ENCODE measurements at places on chromosomes 1 and 21.
A peak's percentile ranks its signal among the peaks of the same experiment; 100 is the strongest.

GRCh38 chr1:193408782-193409293 is 222.4 kb upstream of the B3GALT2 start:
- DNase-seq, result no peak

DNA sequence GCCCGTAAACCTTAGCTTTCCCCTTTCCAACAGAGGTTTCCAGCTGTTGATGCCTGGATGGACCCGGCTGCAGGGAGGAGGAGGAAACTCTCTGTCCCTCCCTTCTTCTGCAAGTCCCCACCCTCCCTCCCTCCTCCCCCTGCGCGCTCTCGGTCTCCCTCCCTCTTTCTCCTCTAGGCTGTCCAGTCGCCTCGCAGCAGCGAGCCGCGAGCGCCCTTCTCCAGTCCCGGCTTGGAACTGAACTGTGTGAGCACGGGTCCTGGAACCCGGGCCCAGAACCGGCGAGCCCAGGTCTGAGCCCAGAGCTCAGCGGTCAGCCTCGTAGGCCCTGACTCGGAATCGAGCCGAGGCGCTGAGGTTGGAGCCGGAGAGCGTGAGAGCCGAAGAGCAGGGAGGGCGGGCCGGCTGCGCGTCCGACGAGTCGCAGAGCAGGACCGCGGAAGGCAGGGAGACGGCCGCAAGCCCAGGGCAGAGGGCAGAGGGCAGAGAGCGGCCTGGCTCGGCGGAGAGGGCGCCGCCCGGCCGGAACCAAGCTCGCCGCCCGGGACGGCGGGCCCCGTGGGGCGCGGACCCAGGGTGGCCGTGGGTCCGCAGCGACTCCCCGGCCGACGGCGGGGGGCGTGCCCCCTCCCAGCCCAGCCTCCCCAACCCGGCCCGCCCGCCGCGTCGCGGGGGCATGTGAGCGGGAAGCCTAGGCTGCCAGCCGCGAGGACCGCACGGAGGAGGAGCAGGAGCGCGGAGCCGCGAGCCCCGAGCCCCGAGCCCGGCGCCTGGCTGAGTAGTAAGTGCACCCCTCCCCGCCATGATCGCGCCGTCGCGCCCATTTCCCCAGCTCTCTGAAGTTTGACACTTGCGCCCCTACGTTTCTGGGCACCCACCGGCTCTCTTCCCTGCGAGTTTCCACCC is at the start of gene SOX13:
TSS of gene SOX13 (plus strand) at position 185 of the 906 bp plus-strand sequence. CDS start 39,801 bp downstream, outside the sequence.
- DNase-seq, result no peak

- no peak for DNase-seq
These were observed 1.7 kb upstream of the KCNE2 start for GRCh38 chr21:34362136-34362444.

DNA sequence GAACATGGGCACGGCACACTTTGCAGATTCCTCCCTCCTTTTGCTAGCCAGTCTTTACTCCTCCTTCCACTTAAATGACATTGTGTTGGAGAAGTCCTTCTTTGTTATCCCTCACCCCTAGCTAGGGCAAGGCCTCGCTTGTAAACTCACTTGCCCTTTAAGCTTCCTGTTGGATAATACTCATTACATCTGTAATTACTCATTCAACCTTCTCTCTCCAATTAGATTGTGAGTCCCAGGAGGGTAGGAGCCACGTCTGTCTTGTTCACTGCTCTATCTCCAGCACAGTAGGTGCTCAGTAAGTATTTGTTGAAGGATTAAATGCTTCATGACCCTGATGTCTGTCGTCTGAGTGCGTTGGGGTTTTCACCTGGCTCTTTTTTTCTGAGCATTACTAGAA is 98.7 kb upstream of the USP24 start:
- DNase-seq, result no peak

DNA sequence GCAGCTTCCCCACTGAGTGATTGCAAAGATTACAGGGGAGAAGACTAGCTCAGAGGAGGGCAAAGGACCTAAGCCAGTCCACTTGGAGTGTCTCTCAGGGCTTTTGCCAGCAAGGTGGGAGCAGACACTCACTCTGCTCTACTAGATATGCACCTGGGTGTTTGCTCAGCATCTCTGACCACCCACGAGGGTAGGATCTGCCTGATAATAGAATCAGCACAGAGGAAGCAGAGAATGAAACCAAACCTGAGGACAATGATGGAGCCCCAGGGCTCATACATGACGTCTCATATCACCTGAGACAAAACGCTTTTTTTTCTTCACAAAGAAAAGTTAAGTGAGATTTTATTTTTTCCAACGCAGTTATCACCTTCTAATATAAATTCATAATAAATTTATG is 79.4 kb downstream of the RRAGC start:
- DNase-seq, result no peak

DNA sequence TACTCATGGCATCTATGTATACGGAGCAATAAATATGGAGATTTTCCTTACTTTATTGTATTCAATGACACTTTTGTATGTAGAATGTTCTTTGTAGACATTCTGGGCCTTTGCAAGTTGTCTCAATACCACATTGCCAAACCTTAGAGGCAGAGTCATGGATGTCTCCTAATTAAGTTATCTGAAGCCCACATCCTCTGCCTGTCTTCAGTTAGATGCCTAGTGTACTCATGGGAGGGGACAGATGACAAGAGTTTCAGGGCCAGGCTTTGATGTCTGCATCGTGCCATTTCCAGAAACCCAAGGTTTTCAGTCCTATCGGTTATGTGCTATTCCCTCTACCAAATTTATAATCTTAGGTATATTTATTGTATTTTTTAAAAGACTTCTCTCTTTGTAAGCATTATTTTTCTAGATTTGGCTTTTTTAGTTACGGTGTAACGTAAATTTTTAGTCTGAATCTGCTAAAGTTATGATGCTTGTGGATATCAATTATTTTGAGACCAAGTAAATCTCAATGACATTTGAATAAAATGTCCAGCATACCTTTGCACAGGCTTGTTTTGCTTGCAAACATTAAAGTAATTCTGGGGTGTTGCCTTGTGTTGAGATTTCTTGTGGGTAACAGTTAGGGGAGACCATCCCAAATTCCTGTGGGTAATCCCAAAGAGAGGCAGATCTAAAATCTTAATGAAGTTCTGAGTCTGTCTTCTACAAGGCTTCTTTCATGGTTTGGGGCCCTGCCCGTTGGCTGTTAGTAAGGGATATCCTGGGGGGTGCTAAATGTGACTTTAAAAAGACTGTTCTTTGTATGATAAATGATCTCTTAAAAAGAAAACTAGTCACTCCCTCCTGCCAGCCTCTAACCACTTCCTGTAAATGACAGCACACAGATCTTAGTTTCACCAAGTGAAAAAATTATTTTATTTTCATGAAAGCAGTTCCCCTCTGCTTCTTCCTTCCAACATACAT is 8.0 kb upstream of the MACF1 start:
- peak; percentile 43 for DNase-seq

DNA sequence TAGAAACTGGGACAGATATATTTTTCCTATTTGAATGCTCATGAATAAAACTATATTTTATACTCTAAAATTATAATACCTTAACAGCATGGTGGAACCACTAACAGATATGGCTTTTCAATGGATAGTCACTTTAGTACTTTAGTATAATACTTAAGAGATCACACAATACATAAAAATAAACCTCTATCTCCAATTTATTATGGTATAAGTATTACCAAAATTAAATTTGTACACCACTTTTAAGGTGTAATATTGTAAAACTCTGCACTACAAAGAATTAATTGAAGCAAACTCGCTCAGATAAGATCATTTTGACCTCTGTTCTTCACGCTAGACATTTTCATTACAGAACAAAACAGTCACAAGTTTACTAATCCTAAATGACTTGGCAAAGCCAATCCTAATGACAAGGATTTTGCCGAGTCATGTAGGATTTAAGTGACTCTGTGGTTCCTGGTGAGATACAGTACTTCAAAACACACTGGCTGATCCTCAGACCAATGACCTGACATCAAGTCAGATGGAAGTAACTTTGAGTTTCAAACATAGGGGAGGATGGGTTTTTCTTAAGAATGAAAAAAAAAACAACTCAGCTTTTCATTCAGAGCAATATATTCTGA is 200.6 kb downstream of the SMYD3 start:
- DNase-seq, result no peak

DNA sequence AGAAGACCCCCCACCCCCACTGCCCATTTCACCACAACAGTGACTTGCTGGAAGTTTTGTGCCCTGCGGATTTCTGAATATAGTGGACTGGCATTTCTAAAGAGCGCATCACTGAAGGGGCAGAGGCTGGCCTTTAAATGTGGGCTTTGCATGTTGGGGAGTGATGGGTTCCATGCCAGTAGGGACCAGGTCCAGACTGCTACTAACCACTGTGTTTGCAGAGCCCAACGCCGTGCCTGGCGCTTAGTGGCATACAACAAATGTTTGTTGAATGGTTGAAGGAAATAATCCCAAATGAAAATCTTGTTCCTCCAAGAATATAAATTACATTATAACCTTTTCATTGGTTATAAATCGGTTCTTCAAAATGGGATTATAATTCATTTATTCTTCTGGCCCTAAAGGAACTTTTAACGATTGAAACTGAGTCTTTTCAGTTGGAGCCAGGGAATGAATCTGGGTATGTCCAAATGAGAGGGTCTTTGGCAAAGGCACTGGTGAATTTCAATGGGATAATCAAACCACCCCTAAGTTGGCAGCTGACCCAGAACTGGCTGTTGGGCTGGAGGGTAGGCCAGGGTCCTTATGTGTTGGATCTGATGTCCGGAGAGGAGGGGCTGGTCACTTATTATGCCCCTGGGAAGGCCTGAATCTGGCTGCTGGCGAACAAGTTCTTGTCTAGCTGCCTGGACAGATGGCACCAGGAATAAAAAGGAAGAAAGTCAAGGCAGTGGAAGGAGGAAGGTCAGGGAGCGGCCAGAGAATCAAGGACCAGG is 13.8 kb upstream of the SDHB start:
- no peak for DNase-seq

DNA sequence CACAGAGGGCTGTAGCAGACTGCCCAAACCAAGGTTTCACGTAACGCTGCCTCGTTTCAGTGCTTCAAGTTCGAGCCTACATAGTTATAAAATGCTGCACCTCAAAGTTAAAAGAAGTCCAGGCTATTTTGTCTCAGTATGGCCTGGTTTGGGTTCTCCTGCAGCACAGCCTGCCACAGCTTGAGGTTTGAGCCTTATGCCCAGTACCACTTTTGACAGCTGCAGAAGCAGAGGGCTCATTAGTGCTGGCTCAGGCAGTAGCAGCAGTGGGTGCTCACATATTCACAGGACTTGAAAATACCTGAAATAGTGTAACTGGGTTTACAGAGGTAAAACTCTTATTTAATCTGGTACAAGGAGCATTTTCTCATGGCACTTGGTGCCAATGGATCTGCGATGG is 15.3 kb downstream of the SPATA46 start:
- no peak for DNase-seq

DNA sequence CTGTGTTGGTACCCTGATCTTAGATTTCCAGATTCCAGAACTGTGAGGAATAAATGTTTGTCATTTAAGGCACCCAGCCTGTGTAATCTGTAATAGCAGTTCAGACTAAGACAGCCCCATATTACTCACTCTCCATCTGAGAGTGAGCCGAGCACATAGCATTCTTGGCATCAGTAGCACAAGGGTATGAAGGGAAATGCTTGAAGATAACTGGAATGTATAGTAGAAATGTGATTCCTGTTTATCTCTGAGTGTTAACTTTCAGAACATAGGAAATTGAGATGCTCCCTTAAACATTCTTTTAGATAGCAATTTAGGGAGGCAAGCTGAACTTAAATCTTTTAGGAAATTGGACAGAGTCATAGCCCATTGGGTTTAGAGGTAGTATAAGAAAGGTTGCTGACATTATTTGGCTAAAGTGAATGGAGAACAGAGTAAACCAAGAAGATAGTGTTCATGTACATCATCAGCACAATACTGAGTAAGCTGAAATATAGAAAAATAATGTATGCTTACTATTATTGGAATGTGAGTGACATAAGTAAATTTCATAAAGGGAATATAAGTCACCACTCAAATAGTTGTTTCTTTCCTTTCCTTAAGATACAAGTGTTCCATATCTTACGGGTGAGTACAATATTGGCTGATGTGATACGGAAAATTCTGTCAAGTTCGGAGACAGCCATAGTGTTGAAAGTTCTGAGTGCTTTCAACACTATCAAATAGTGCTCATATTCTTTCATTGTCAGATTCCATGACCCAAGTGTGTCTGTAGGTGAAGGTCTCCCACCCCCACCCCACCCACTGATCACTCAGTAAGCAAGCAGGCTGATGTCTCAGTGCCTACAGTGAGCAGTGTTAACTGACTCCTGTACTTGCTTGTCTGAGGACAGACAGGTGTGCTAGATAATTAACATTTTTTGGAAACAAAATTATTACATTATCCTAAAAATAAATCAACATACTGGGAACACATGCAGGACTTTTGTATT is 73.7 kb downstream of the LRRC8D start:
- no peak for DNase-seq

DNA sequence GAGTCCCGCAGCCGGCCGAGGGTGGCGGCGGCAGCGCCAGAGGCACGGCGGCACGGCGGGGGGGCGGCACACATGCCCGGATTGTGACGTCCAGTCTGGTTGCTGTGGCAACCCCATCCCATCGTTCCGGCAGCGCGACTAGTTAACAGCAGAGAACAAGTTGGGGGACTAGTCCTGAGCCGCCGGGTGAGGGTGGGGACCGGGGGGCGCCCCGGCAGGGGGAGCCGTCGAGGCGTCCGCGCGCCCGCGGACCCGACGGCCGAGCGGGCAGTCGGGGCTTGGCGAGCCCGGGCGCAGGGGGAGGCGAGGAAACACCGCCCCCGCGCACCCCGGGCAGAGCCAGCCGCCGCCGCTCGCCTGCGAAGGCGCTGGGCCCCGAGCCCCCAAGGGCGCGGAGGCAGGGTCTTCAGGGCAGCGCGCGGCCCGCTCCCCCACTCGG is at the start of gene CHD5:
TSS of gene CHD5 (minus strand) at position 54 of the 439 bp plus-strand sequence. CDS start 298 bp downstream, outside the sequence.
- DNase-seq, result no peak

DNA sequence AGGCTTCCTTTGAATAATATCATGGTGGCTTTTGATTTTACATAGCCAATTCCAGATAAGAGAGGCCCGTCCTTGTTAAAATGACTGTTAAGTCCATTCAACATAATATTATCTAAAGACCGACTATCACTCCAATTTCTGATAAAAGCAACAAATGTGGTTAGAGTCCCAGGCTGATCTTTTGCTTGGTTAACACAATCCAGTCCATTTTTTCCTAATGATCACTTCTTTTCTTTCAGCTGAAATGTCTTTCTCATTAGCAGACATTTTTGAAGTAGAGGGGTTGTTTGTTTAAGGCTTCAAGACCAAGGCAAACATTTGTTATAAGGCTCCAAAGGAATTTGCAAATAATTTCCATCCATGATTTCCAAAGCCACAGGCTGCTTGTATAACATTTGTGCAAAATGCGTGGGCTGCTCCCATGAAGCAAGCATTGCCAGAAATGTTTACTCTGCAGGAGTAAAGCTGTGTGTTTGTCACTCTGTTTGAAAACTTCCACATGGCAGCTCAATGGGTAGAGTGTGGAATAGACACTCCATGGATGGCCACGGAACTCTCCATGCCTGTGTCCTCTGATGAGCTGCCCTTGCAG is 111.5 kb downstream of the PSMG1 start:
- DNase-seq, result no peak

GRCh38 chr1:100794748-100795645 is 75.5 kb downstream of the VCAM1 start:
- no peak for DNase-seq

DNA sequence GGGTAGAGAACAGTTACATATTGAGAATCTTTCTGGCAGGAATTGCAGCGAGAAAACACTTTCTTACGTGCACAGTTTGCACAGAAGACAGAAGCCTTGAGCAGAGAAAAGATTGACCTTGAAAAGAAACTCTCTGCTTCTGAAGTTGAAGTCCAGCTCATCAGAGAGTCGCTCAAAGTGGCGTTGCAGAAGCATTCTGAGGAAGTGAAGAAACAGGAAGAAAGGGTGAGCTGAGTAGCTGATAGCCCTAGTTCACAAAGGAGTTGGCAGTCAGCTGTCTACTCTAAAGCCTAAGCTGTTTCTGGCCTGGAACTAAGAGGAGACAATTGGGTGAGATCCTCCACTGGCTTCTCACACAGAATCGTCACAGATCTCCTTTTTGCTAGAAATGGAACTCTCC is 20.3 kb upstream of the SH3BGRL3 start:
- no peak for DNase-seq

Data from GM12892 (cell line).